ENCODE measurements at places on chromosomes 4 and X. TPM values are rescaled to one million over a fixed set of nuclear protein-coding genes. Genes with fewer than 3 reads are reported as not detected.

FGFRL1 gene
- total RNA-seq = 6.2 TPM

TSPAN7 gene
- total RNA-seq = 9.2 TPM

CASK gene
- total RNA-seq = 27.0 TPM

AREG gene
- under 0.01 TPM for total RNA-seq

WWC2 gene
- total RNA-seq = 20.3 TPM

MMGT1 gene
- total RNA-seq = 5.4 TPM

CXCL1 gene
- total RNA-seq = 5.6 TPM

PHOX2B gene
- not detected for total RNA-seq

PTPN13 gene
- under 0.01 TPM for total RNA-seq
